ENCODE measurements at places on chromosomes 2 and 18.

- peak; percentile 31 for DNase-seq
Measured at GRCh38 chr2:98142106-98142791, 55.3 kb downstream of the VWA3B start.

DNA sequence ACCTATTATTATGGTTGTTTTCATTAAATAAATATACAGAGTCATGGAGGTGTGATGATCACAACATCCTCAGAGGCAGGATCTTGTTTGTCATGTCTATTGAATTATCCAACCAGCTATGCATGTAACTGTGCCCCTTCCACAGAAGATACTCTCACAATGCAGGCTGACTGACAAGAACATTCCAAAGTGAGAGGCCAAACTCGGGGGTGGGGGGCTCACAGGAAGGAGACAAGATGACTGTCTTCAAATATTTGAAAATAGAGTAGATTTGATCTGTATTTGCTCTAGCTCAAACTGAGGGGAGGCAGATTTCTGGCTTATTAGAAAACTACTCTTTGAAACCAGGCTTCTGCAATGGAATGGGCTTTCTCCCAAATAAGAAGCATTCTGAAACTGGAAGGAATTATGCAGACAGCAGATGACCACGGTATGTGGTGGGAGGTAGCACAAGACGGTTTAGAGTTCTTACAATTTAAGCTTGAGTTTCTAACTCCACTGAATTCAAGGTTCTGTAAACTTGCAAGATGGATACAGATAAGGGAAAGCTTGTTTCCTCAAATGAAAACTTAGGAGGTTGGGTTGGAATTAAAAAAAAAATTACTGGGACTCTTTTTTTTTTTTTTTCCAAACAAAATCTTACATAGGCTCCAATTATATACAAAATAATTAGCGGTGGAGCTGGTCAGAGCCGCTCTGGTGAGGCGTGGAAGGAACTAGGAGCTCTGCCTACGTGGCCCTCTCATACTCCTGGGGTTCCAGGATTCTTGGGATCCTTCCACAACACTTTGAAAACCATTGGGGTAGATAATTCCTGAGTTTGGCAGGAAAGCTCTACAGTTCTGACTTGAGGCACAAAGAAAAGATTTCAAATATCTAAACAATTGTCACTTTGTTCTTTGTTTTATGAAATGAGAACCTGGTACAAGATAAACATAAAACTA lies 79.3 kb downstream of the PLA2R1 start:
- no peak for DNase-seq

- DNase-seq = no peak
Measured at GRCh38 chr18:49360582-49360981, 99.9 kb downstream of the DYM start.

DNA sequence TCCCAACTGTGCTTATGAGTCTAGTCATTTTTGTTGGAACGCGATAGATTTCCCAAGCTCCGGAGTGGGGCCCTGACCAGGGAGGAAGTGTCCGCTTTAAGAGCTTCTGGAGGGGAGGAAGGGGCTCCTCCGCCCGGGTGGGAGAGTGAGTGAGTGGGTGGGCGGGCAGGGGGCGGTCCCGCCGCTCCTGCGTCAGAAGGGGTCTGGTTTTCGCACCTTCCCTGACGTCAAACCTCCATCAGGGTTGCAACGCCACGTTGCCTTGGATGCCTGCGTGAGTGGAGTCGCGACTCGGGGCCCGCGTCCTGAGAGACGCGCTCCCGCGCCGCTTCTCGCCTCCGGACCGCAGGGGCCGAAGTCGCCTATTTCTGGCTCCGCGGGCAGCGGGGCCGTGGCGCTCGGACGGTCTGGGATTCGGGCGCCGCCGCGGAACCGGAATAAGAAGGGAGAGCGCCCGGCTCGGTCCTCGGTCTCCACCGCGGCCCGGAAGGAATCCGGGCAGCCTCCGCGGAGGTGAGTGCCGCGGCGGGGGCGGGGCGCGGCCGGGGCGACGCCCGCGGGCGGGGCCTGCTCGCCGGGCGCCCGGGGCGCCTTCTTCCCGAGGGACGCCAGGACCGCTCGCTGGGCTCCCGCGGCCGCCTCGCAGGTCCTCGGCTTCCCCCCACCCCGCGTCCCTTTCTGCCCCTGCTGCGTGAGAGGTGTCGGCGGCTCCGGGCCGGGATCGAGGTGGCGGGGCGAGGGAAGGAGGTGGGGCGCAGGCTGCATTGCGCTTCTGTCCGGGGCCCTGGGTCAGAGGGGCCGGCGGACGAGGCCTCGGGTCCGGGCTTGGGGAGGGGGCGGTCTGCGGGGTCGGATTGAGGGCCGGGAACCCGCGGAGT lies at the start of gene ZDBF2:
Gene ZDBF2, plus strand, starts transcription at position 230 of the 878 bp plus-strand sequence. CDS start 7,187 bp downstream, outside the sequence.
- DNase-seq = peak; percentile 79

DNA sequence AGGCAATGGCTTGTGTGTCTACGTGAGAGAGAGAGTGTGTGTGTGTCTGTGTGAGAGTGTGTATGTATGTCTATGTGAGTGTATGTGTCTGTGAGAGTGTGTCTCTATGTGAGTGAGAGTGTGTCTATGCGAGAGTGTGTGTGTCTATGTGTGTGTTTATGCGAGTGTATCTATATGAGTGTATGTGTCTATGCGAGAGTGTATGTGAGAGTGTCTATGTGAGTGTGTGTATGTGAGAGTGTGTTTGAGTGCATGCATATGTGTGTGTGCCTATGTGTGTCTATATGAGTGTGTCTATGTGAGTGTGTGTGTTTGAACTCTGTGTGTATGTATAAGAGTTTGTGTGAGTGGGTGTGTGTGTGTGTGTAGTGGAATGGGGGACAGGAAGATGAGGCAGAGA lies 9.8 kb upstream of the GNLY start:
- DNase-seq = no peak

DNA sequence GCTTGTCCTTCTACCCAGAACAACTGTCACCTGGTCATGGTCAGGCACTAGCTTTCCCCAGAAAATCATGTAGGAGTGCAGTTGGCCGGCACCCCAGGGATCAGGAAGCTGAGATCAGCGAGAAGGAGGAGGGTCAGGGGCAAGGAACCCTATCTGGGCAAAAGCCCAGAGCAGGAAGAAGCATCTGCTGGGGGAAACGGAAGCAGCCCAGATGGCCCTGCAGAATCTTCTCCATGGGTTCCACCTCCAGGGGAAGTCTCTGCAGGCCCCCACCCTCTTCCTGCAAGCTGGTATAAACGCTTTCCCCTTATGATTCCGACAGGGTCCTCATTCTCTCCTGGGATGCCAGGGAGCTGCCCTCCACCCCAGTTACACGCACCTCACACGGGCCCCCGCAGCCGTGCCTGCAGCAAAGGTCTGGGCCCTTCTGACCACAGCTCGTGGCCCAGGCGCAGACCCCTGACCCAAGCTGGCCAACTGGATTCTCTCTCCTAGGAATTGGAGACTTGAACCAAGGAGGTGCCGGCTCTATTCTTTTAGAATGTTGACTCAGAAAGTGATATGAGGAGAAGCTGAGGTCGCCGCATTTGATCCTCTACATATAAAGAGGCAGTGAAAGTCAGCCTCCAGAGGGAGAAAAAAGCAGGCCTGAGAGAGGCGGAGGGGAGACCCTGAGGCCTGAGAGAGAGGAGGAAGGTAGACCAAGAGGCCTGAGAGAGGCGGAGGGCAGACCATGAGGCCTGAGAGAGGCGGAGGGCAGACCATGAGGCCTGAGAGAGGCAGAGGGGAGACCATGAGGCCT lies 71.0 kb downstream of the STPG4 start:
- DNase-seq = no peak

DNA sequence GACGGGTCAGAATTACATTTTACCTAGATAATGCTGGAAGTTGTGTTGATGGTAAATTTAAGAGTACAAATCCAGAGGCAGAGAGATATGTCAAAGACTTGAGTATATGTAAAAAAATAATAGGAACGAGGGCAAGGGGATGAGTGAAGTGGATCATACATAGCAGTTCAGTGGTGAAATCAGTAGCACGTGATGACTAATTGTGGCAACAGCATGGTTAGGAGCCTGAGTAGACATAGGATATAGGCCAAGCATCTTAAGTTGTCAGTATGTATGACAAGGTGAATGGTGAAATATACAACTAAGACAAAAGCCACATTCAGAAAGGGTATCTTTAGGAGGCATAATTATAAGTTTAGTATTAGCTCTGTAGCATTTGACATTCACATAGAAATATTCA lies 826.5 kb upstream of the PIK3C3 start:
- DNase-seq = no peak

DNA sequence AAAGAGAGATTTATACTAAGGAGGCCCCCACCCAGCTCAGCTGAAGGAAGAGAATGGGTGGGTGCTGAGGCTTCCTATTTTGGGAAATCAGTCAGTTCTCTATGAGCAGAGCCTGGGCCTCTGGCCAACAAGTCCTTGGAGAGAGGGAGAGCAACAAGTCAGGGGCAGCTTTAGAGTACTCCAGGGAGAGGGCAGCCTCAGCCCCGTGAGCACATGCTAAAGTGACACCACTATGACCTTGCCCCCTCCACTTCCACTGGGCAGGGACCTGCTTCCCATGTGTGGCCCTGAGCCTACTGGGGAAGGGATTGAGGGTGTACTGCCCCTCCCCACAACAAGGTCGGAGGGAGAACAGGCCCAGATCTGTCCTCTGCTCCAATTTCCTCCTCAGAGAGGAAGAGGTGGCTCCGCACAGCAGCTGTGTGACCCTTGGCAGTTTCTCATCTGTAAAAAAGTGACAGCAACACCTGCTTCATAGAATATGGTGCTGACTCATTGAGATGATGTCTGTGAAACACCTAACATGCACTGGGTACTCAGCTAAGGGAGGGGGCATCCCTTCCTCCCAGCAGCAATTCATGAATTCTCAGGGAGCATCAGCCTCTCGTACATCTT lies 72.9 kb downstream of the CLHC1 start:
- no peak for DNase-seq
